ENCODE measurements at places on chromosomes 16 and 17.

GRCh38 chr17:52025236-52025635 is 133.3 kb downstream of the CA10 start:
- DNase-seq: no peak

GRCh38 chr17:57744195-57745170 is 616 bp downstream of the CCDC182 start:
- DNase-seq: no peak

GRCh38 chr16:84724606-84725309 is 25.0 kb downstream of the USP10 start:
- no peak for DNase-seq

DNA sequence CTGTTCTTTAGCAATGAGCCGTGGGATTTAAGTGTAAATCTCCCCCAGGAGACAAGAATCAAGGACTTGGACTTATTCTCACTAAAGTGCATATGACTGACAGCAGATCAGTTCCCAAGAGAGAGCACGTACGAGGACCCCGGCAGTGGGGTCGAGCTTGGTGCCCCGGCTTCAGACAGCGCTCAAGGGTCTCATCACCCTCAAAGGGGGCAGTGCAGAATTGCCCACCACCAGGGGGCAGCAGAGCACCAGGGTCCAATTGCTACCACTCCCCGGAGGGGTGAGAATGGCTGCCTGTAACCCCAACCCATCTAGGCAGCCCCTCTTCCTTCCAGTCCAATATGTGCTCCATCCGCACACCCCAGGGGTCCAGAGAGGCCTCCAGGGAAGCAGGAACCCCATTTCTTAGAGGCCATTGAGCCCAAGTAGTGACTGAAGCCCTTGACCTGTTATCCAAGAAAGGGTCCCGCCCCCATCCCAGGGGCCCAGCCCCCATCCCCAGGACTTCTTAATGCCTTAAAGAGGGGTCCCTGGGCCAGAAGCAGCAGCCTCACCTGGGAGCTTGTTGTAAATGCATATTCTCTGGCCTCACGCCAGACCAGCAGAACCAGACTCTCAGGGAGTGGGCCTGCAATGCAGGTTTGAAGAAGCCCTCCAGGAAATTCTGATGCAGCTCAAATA is 86.1 kb downstream of the ZDHHC7 start:
- DNase-seq: peak; percentile 65

DNA sequence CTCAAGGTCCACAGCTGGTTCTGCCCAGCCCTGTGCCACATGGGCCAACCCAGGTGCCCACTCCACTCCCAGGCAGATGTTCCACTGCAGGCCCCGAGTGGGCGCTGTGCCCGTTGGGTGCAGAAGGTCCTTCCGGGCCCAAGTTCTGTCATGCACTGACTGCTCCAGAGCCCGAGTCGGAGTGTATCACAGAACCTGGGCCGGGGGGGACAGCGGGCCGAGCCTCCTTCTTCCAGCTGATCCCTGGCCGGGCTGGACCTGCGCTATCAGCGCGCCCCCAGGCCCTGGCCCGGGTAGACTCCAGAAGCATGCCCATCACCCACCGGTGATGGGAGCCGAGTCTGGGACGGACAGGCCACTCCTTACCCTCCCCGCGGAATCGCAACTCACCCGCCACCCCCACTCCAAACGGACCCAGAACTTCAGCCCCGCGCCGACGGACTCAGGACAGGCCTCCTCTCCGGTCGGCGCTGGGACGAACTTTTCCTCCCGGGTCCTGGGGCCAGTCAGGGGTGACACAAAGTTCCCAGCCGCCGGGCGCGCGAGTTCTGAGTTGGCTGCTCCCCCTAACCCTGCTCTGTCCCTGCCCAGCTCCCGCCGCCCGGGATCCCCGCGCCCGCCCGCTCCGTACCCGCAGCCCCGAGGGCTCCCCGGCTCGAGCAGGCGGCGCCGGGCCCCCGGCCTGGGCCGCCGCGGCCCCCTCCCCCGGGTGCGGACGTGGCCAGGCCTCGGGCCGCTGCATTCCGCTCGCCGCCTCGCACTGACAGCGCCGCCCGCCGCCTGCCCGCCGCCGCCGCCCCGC is at the start of gene COPZ2:
TSS of gene COPZ2 (minus strand) at position 762 of the 802 bp plus-strand sequence. CDS start at position 742, 20 bp downstream.
- DNase-seq: peak; percentile 51

DNA sequence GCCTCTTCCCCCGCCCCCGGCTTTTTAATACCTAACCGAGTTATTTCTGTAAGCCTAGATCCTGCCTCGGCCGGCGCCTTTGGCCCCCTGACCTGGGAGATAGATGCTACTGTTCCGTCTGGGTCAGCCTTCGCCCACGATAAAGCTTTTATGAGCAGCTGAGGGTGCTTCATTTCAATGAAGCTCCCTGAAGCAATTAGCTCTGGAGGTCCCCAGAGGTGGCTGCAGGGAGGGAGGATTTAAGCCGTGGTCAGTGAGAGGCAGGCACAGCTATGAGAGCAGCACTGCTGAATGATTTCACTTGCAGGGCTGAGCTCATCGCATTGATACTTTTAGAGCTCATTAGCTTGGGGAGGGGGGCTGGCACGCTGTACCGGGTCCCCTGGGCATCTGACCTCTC is 89.4 kb downstream of the RPA1 start:
- no peak for DNase-seq

DNA sequence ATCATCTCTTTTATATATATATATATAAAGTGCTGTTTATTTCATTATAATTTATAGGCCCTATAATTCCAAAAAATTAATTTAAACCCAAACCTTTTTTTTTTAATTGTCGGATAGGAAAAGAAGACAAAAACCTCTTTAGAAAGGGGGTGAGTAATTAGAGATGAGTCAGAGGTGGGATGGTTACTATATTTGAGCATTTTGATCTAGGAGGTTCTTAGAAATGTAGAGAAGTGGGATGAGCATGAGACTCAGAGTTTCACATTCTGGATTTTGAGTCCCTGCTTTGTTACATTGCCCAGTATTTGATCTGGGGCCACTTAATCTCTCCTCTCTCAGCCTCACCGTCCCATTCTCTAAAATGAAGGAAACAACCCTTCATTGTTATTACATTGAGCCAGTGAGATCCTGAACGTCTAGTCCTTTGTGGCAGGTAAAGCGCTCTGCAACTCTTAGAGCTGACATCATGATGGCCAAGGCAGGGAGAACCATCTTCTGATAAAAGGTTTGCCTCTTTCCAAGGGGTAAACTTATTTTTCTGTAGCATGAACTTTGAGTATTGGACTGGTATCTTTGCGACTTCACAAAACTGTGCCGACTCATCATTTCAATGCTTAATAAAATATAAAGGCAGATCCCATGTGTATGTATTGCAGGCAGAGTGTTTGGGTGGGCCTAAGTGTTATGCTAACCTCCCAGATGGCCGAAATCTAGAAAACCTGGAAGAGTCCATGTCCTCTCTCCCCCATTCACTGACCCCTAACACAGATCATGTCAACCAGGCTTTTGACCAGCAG is 21.3 kb downstream of the HS3ST3B1 start:
- DNase-seq: no peak

Measured in activated CD4-positive, alpha-beta T cell treated with anti-CD3 and anti-CD28 coated beads, Interleukin-2, amount 50 U/mL, for 4 hours (primary cell).